ENCODE measurements at places on chromosomes 7 and 10.

- DNase-seq = no peak
Observed at GRCh38 chr10:114956466-114956865, 18.5 kb downstream of the TRUB1 start.

DNA sequence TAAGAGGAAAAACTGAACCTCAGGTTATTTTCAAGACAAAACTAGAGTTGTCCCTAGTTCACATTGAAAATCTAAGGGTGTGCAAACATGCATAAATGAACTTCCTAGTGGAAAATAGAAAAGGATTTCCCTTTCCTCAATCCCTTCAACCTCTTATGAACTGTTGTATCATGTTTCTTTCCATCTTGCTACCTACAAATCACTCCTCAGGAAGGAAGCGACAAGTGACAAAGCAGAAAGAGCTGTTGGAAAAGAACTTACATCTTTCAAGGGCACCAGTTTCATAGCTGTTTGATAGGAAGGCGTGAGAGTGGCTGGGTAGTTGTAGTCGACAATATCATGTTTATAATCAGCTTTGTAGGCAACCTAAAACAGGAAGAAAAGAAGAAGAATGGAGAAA lies 23.9 kb downstream of the NRAP start:
- DNase-seq = no peak

- DNase-seq = no peak
Observed at GRCh38 chr10:29039677-29040189, 249.1 kb upstream of the LYZL1 start.

DNA sequence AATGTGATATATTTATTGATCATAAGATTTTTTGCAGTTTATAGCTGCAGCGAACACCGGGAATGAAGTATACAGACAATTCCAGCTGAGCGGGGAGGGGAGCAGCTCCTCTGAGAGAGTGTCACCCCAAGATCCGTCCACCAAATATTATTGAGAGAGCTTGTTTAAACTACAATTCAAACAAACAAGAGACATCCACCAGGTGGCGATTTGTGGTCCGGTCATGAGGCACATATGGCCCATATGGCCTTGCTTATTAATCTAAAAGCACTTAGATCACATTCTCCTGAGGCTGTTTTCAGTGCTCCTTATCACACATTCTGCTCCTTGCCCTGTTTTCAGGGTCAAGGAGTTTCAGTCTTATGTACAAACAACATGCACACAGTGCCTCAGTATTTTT lies 83.1 kb downstream of the THSD7A start:
- no peak for DNase-seq

GRCh38 chr7:81211204-81211933 lies 292.5 kb upstream of the SEMA3C start:
- DNase-seq = no peak

DNA sequence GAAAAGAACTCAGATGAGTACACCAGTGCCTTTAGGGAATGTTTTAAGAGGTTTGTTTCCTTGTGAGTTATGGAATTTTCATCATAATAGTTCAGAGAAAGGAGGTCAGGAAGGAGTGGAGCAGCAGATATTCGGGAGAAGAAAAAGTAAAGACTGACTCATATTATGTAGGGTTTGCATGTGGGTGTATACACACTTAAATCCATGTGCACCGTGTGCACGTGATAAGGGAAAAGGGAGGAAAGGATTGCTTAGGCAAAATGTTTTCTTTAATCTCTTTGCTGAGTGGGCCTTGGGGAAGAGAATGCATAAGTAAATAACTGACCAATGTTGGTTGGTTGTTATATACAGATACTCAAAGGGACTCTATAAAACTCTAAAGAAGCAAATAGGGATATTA lies 30.2 kb downstream of the PLCE1 start:
- no peak for DNase-seq

- no peak for DNase-seq
Observed at GRCh38 chr10:31912289-31912688, 16.3 kb downstream of the ARHGAP12 start.

- no peak for DNase-seq
Observed at GRCh38 chr7:24760968-24761367, 3.7 kb upstream of the GSDME start.

- peak; percentile 42 for DNase-seq
Observed at GRCh38 chr7:149422914-149423301, 38.0 kb downstream of the ZNF777 start.

GRCh38 chr7:1667566-1668395 lies 2.3 kb upstream of the ELFN1 start:
- DNase-seq = no peak

GRCh38 chr10:124598773-124599587 lies 137.4 kb downstream of the LHPP start:
- DNase-seq = no peak

DNA sequence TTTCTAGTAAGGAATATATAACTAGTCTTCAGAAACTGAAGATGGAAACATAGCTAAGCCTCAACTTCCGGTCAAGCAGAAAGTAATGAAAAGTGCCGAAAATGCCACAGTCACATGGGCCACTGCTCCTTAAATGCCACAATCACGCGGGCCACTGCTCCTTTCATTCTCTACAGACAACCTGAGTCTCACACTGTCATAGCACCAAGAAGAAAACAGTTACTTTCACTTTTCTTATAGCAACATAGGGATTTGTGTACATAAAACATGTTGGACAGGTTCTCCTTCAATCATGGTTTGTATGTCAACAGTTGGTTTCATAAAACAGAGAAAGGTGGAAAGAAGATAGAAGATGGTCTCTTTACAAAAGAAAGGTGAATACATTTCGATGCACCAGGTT lies 48.6 kb upstream of the NOBOX start:
- no peak for DNase-seq

DNA sequence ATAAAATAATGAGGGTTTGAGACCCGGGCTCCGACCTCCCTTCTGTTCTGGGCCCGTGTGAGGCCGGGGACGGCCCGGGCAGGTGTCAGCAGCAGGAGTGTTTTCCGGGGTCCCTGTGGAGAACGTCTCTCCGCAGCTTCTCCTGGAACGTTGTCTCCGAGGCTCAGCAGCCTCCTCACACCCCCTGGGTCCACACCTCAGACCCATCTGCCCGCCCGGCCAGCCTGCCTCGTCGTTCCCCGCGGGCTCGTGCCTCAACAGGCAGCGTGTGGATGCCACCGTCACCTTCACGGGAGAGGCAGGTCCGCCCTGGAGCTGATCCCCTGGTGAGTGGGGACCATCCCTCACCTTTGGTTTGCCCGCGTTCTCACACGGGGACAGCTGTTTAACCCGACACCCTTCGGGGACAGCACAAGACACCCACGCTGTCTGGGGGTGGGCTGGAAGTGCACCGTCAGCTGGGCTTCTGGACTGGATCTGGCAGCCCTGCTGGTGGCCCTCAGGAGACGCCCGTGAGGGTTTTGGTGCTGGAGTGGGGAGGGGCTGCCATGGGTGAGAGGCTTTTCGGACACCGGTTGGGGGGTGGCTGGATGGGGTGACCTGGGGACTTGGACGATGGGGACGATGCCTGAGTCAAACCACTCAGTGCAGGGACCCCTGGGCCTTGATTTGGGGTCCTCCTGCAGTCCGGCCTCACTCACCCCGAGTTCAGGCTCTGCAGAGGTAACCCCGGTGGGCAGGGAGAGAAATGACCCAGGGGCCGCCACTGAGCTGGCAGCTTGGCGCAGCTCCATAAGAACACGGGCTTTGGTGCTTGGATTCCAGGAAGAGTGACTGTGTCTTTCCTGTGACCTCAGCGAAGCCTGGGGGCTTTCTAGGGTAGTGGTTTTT lies 131.7 kb downstream of the DNAJB6 start:
- no peak for DNase-seq

GRCh38 chr7:55046582-55047342 lies 27.9 kb downstream of the EGFR start:
- no peak for DNase-seq

DNA sequence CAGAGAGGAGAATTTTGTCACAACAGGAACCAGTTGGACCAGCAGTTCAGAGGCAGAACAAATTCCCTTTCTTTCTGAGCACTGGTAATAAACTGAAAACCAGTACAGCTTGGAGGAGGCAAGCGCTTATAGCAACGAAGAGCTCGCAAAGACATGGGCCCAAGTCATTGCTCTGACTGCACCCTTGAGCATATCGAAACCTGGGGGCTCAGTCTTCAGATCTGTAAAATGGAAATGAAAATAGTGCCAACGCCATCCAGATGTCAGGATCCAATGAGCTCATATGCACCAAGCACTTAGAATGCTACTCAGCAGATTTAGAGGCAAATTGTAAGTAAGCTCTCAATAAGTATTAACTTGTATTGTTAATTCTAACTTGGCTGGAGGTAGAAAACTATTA lies 14.4 kb upstream of the CALU start:
- no peak for DNase-seq

All from activated CD4-positive, alpha-beta T cell treated with anti-CD3 and anti-CD28 coated beads, Interleukin-2, amount 50 U/mL, for 24 hours (primary cell).